ENCODE measurements at places on chromosomes 5 and 9.

- no peak for DNase-seq
These were observed 177.8 kb downstream of the SNX18 start for GRCh38 chr5:54695198-54695966.

- no peak for DNase-seq
These were observed 189.1 kb downstream of the GABRG2 start for GRCh38 chr5:162256711-162257110.

GRCh38 chr5:172144291-172144815 lies 43.7 kb downstream of the STK10 start:
- no peak for DNase-seq

DNA sequence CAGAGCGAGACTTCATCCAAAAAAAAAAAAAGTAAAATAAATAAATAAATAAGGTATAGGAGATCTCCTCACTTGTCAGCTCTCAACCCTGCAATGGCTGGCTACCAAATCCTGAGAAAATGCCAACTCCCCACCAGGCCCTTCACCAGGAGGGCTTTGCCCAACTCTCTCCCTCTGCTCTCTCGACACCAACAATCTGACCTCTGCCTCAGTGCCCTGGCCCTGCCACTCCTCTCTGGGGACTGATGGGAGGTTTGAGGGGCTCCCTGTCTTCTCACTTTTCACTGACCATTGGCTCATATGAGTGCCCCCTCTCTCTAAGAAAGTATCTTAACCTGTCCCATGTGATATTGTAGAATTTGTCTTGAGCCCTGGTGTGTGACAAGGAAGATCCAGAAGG lies 52.6 kb upstream of the SH3PXD2B start:
- DNase-seq, result peak; percentile 62

Measured in mesenteric fat pad (tissue), 1 donor.